ENCODE measurements at places on chromosomes 12 and 14.

GRCh38 chr12:116188581-116188980, 88.9 kb downstream of the MED13L start:
- no peak for DNase-seq

- no peak for DNase-seq
Measured at GRCh38 chr14:31947680-31948595, 129.2 kb upstream of the ARHGAP5 start.

GRCh38 chr12:94429633-94430032, 30.0 kb downstream of the CEP83 start:
- DNase-seq = no peak

DNA sequence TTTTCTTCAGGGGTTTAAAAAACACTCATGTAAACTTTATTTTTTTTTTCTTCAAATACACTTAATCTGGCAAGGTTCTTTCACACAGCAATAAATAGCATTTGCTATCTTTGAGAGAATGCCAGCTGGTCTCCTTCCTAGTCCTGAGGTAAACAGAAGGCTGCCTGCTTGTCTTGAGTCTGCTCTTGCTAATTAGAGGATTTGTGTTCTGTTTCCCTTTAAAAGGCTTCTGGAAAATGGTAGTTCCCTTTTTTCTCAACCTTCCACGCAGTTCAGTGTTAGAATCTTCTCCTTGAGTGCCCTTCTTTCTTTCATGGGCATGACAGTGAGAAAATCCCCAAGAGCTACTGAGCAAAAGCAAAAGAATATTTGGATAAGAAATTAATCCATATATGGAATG, 92.3 kb upstream of the DCN start:
- DNase-seq = no peak

DNA sequence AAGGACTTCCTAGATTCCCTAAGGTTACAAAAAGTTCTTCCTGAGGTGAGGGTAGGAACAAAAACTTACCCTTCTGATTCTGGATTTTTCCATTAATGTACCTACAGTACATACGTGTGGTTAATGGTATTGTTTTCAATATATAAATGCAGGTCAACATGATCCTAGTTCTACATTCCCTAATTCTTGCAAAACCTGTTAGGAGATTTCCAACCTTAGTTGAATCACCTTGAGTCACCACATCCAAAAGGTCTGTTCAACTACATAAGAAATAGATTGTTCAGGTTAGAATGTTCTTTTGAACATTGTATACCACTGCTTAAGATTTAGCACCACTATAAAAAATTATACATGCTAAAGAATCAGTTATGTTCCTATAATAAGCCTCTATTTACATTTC, 118.9 kb downstream of the GARIN6 start:
- no peak for DNase-seq

GRCh38 chr14:75697918-75698317, 36.9 kb downstream of the TTLL5 start:
- no peak for DNase-seq

GRCh38 chr12:120678572-120678971, 8.4 kb upstream of the MLEC start:
- DNase-seq = no peak

GRCh38 chr14:51454351-51454750, 197.4 kb upstream of the FRMD6 start:
- DNase-seq = no peak

- no peak for DNase-seq
Measured at GRCh38 chr14:69591317-69591716, 16.6 kb upstream of the CCDC177 start.

DNA sequence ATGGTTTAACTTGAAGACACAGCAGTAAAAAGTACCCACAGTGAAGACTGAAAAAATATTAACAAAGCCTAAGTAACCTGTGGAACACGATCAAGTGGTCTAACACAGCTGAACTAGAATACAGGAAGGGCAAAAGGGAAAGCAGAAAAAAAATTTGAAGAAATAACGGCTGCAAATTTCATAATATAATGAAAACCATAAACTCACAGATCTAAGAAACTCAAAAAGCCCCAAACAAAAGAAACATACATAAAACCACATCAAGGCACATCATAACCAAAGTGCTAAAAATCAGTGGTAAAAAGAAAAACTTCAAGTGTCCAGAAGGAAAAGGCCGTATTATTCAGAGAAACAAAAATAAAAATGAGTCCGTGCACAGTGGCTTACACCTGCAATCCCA, 30.9 kb downstream of the SPPL3 start:
- no peak for DNase-seq

- no peak for DNase-seq
Measured at GRCh38 chr12:92988622-92989130, 59.6 kb upstream of the EEA1 start.

GRCh38 chr14:54138024-54138353, 181.4 kb upstream of the BMP4 start:
- no peak for DNase-seq

DNA sequence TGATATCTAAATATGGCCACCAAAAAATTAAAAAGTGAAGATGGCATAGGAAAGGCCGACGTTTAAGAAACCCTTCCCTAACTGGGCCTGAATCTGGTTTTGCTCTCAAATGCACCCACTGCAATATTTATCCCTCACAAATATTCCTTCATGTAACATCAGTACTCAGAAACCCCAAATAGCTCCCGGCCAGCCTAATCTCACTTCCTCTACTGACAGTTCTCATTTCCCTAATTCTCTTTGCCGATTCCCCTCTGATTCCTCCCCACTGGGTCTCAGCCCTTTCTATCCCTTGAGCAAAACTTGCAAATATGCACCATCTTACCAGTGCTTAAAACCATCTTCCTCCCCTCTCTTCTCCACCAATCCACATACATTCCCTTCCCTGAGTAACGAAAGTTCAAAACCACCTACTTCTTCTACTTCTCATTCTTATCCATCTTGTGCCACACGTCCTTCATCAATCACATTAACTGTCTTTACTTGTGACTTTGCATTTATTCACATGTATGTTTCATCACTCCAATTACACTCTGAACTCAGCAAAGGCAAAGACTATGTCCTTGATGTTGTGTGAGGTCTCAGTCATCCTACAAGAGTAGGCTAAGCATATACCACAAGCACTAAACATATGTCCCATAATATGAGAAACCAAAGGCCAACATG, 23.1 kb downstream of the KCNK10 start:
- DNase-seq = no peak

- no peak for DNase-seq
Measured at GRCh38 chr12:104121001-104121400, 17.0 kb downstream of the NFYB start.

GRCh38 chr12:105522166-105522825, 191.8 kb downstream of the C12orf75 start:
- no peak for DNase-seq

GRCh38 chr14:23409966-23410635, 2.0 kb upstream of the MYH6 start:
- DNase-seq = no peak

GRCh38 chr12:109811624-109811995, 21.6 kb downstream of the TRPV4 start:
- no peak for DNase-seq

GRCh38 chr12:76124456-76124855, 40.0 kb upstream of the NAP1L1 start:
- no peak for DNase-seq
